ENCODE measurements at places on chromosomes 5 and 9. TPM values are rescaled to one million over a fixed set of nuclear protein-coding genes. Genes with fewer than 3 reads are reported as not detected.

GRCh38 chr5:139549162-139549894 lies 11.8 kb upstream of the UBE2D2 start:
- no peaks in the 10 kb centered on the region for H3K36me3 ChIP-seq
- no peak overlapping the region for H3K27ac ChIP-seq
- no peak for DNase-seq
- H3K4me1 ChIP-seq, result no peaks in the 10 kb centered on the region
- no peak overlapping the region for H3K4me3 ChIP-seq

The ASPN gene
- 0.29 TPM for total RNA-seq

DNA sequence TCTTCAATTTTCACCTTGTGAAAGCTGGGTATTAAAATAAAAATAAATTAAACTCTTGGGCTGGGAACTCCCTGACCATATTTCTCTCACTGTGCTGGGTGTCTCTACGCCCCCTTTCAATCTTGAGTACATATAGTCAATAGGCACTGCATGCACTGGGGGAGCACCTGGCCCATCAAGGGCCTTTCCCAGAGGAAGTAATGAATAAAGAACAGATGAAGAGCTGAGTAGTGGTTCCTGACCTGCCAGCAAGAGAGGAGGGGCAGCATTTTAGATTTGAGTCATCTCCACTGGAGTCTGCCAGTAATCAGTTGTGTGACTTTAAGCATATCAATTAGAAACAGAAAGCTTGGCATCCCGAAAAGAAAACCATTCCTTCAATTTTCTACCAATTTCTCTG lies 6.2 kb downstream of the MAPKAP1 start:
- no peak overlapping the region for H3K27ac ChIP-seq
- H3K27me3 ChIP-seq, result no peaks in the 10 kb centered on the region

The RMRP gene
- 1,379 TPM for total RNA-seq

GRCh38 chr5:151180291-151180690 lies 22.7 kb upstream of the ANXA6 start:
- H3K4me1 ChIP-seq, result no peaks in the 10 kb centered on the region
- H3K27me3 ChIP-seq, result no peaks in the 10 kb centered on the region
- H3K36me3 ChIP-seq, result no peaks in the 10 kb centered on the region
- no peak for DNase-seq
- H3K4me3 ChIP-seq, result no peak overlapping the region

The MAP1B gene
- 142 TPM for total RNA-seq

GRCh38 chr9:79568337-79569101 lies 3.2 kb upstream of the TLE4 start:
- H3K27me3 ChIP-seq, result peaks cover 8% of the 10 kb centered on the region
- H3K4me3 ChIP-seq, result no peak overlapping the region
- DNase-seq, result no peak
- peaks cover 9% of the 10 kb centered on the region for H3K4me1 ChIP-seq
- no peaks in the 10 kb centered on the region for H3K36me3 ChIP-seq

The HSD17B4 gene
- total RNA-seq, result 88.7 TPM

GRCh38 chr5:45596320-45596719 lies 99.9 kb downstream of the HCN1 start:
- no peaks in the 10 kb centered on the region for H3K4me1 ChIP-seq
- H3K36me3 ChIP-seq, result no peaks in the 10 kb centered on the region
- H3K4me3 ChIP-seq, result no peak overlapping the region
- H3K27ac ChIP-seq, result no peak overlapping the region

The C5 gene
- total RNA-seq, result 8.1 TPM

GRCh38 chr5:12910641-12911040 lies 1006.4 kb upstream of the CTNND2 start:
- H3K4me3 ChIP-seq, result no peak overlapping the region
- H3K36me3 ChIP-seq, result no peaks in the 10 kb centered on the region
- H3K27me3 ChIP-seq, result no peaks in the 10 kb centered on the region
- no peaks in the 10 kb centered on the region for H3K4me1 ChIP-seq
- H3K27ac ChIP-seq, result no peak overlapping the region
- no peak for DNase-seq

DNA sequence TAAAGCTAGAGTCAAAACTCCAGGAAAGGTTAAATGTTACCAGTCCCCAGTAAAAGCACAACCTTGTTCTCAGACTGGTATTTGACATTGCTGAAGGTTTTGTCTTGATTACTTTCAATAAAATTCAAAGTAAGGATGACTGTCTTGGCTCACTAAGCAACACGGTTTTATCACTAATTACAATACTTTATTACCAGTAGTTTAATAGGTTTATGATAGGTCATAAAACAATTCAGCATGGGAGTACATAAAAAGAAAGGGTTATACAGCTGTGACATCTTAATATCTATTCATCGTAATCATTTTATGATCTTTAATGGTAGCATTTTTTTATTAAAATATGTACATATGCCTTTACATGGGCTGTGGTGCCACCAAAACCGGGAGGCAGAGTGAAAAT lies 370.7 kb upstream of the IRX2 start:
- H3K27me3 ChIP-seq, result peaks cover 16% of the 10 kb centered on the region
- no peak overlapping the region for H3K27ac ChIP-seq
- no peak for DNase-seq
- no peak overlapping the region for H3K4me3 ChIP-seq
- no peaks in the 10 kb centered on the region for H3K36me3 ChIP-seq

DNA sequence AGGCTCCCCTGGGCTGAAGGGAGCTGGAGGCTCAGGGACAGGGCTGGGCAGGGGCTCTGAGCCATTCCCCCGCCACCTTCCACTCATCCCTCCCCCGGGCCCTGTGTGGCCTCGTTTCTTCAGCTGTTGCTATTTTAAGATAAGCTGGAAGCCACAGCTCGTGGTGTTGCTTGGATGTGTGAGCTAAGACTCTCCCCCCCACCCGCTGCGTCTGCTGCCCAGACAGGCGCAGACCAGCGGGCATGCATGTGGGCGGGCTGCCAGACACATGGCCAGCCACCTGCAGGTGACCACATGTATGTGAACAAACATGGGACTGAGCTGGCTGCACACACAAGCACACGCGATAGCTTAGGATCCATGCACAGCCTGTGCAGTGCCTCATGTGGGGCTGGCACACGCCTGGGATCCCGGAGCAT lies 8.7 kb downstream of the SNCB start:
- peaks cover 99% of the 10 kb centered on the region for H3K27me3 ChIP-seq
- no peaks in the 10 kb centered on the region for H3K36me3 ChIP-seq
- no peak overlapping the region for H3K27ac ChIP-seq
- no peak overlapping the region for H3K4me3 ChIP-seq

GRCh38 chr9:79000230-79001002 lies 571.3 kb upstream of the TLE4 start:
- H3K4me1 ChIP-seq, result no peaks in the 10 kb centered on the region
- H3K27me3 ChIP-seq, result no peaks in the 10 kb centered on the region
- no peak overlapping the region for H3K4me3 ChIP-seq
- no peak for DNase-seq

DNA sequence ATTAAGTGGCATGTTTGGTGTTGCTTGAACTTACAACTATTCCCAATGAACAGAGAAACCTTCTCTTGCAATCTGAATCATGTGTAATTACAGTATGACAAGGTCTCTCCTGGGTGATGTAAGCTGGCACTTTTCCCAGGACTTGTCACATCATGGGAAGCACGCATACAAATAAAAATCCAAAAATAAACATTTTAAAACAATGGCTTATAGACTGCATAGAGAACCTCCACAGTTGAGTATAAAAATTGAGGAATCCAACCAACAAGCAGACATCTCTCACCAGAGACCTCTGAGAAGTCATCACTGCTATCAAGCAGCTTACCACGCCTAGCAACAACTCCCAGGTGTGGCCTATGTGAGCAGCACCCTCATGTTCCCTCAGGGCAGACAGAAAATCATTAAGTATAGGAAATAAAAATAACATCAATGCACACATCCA lies 3.9 kb downstream of the MLLT3 start:
- peak overlapping the region; percentile 40 for H3K27ac ChIP-seq
- peaks cover 54% of the 10 kb centered on the region for H3K4me1 ChIP-seq
- no peak overlapping the region for H3K4me3 ChIP-seq
- peak; percentile 75 for DNase-seq
- H3K36me3 ChIP-seq, result no peaks in the 10 kb centered on the region
- H3K27me3 ChIP-seq, result no peaks in the 10 kb centered on the region

- H3K4me1 ChIP-seq, result peaks cover 16% of the 10 kb centered on the region
- H3K27me3 ChIP-seq, result no peaks in the 10 kb centered on the region
- peak; percentile 6 for DNase-seq
Measured at GRCh38 chr9:110745676-110746075, 77.1 kb downstream of the MUSK start.

The PCDHA9 gene
- total RNA-seq, result 0.73 TPM

DNA sequence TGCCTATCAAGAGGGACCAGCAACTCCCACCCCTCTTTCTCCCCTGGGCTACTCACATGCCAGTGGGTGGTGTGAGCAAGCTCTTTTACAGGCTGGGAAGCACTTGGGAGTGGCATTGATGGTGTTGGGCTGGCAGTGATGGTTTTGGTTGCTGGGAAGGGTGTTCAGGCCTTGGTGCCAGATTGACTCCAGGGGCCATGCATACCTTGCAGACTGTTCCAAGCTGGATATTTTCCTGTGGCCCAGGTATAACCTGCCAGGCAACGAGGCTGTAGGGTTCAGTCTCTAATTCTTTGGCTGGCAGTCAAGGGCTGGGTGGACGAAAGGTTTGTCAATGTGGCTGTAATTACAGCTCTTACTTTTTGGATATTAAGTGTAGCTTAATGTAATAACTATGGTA lies 177.3 kb downstream of the MACROH2A1 start:
- H3K27ac ChIP-seq, result no peak overlapping the region
- no peak overlapping the region for H3K4me3 ChIP-seq
- H3K4me1 ChIP-seq, result no peaks in the 10 kb centered on the region
- no peaks in the 10 kb centered on the region for H3K27me3 ChIP-seq
- DNase-seq, result no peak

DNA sequence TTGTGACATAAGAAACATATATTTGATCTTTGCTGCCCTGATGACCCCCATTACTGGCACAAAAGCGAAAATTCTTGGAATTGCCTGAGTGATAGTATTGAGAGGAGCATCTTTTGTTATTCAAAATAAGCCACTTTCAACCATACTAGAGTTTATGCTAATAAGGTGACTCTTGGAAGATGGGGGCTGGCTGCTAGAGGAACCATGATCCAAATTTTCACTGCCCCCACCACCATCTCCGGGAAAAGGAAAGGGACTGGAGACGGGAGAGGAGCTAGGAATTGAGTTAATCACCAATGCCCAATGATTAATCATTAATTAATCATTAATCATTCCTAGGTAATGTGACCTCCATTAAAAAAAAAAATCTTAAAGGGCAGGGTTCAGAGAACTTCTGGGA lies 25.6 kb downstream of the FBXW11 start:
- no peaks in the 10 kb centered on the region for H3K36me3 ChIP-seq
- peaks cover 38% of the 10 kb centered on the region for H3K4me1 ChIP-seq
- DNase-seq, result no peak
- no peak overlapping the region for H3K27ac ChIP-seq

DNA sequence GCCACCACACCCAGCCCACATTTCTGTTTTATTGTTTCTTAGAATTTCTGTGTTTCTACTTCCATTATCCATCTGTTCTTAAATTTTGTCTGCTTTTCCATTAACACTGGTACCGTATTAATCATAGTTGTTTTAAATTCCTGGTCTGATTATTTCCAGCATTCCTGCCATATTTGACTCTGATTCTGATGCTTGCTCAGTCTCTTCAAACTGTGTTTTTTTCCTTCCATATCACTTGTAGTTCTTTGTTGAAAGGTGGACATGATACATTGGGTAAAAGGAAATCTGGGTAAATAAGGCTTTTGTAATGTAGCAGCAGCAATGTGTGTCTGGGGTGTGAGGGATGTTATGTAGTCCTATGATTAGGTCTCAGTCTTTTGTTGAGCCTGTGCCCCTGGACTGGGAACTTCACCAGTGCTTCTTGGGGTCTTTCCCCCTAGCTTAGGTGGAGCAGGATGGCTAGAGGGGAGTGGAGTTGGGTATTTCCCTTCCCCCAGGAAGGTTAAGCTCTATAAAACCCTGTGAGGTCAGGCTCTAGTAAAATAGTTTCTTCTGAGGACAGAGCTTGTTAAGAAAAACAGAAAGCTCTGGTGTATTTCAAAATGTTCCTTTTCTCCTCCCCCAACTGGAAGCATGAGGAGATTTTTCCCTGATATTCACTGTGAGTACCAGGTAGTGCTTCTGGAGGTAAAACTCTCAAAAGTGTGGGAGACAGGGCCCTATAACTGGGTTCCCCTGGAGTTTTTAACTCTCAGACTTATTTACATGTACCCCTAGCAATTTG lies 10.1 kb upstream of the TMOD1 start:
- H3K36me3 ChIP-seq, result peaks cover 47% of the 10 kb centered on the region
- no peak overlapping the region for H3K4me3 ChIP-seq
- no peaks in the 10 kb centered on the region for H3K27me3 ChIP-seq

GRCh38 chr9:130927995-130928900 lies 10.8 kb downstream of the FIBCD1 start:
- peaks cover 64% of the 10 kb centered on the region for H3K27me3 ChIP-seq
- peaks cover 28% of the 10 kb centered on the region for H3K4me1 ChIP-seq
- no peak overlapping the region for H3K27ac ChIP-seq

DNA sequence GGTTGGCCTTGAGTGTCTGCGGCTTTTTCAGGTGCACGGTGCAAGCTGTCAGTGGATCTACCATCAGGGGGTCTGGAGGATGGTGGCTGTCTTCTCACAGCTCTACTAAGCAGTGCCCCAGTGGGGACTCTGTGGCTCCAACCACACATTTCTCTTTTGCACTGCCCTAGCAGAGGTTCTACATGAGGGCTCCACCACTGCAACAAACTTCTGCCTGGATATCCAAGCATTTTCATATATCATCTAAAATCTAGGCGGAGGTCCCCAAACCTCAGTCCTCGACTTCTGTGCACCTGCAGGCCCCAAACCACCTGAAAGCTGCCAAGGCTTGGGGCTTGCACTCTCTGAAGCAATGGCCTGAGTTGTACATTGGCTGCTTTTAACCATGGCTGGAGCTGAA lies 601.5 kb downstream of the MTRR start:
- H3K4me3 ChIP-seq, result no peak overlapping the region
- H3K4me1 ChIP-seq, result no peaks in the 10 kb centered on the region
- H3K27me3 ChIP-seq, result no peaks in the 10 kb centered on the region
- DNase-seq, result no peak
- no peaks in the 10 kb centered on the region for H3K36me3 ChIP-seq

DNA sequence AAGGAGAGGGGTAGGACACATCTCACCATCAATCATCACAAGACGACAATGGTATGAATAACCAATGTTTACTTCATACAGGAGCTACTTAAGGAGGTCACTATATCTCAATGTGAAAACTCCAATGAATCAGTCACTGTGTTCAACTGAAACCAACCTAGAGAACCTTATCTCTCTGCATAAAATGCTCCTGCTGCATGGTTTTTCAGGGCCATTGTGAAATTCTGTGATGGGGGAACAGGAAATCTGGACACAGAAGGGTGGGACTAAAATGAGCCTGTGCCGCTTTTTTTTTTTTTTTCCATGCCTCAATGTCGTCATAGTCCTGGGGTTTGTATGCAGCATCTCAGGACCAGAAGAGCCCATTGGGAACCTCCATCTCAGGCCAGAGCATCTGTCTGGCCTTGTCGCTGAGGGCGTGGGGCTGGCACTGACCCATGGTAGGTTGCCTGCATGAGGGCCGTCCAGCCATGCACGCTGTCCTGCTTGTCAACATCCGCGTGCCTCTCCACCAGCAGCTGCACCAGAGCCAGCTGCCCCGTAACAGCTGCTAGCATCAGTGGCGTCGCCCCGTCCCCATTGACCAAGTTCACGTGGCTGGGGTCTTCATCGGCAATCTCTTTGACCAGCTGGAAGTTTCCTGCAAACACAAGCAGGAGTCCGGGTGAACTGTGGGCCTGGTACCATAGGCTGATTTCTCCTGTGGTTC lies 12.7 kb downstream of the ANKS6 start:
- H3K4me3 ChIP-seq, result no peak overlapping the region
- no peaks in the 10 kb centered on the region for H3K27me3 ChIP-seq
- DNase-seq, result no peak
- H3K4me1 ChIP-seq, result peaks cover 11% of the 10 kb centered on the region
- H3K36me3 ChIP-seq, result peaks cover 42% of the 10 kb centered on the region
- H3K27ac ChIP-seq, result no peak overlapping the region

Measured in stomach (tissue), 19 donors.